ENCODE measurements at places on chromosomes 1 and 21. TPM values are rescaled to one million over a fixed set of nuclear protein-coding genes. Genes with fewer than 3 reads are reported as not detected.

Gene NDC1
- total RNA-seq: 24.4 TPM

Gene MPZ
- 0.87 TPM for total RNA-seq

Gene OR2L2
- total RNA-seq: under 0.01 TPM

Gene TSPAN2
- not detected for total RNA-seq

Gene DNASE2B
- total RNA-seq: not detected

Gene FBXO42
- total RNA-seq: 15.4 TPM

Gene ASCL5
- total RNA-seq: not detected

Gene SLAMF6
- not detected for total RNA-seq

Gene ROR1
- total RNA-seq: 9.7 TPM

Gene AVPR1B
- not detected for total RNA-seq

Gene GFI1
- 0.15 TPM for total RNA-seq

Gene AURKAIP1
- 137 TPM for total RNA-seq

Gene RPL11
- 1,055 TPM for total RNA-seq
